ENCODE measurements at places on chromosomes 11 and 22. TPM values are rescaled to one million over a fixed set of nuclear protein-coding genes. Genes with fewer than 3 reads are reported as not detected.

- no peak for DNase-seq
Observed at GRCh38 chr11:2586793-2587131, 113.0 kb downstream of the KCNQ1OT1 start.

The ZC3H12C gene
- polyA plus RNA-seq = 2.3 TPM

The CCDC157 gene
- polyA plus RNA-seq = 6.0 TPM

DNA sequence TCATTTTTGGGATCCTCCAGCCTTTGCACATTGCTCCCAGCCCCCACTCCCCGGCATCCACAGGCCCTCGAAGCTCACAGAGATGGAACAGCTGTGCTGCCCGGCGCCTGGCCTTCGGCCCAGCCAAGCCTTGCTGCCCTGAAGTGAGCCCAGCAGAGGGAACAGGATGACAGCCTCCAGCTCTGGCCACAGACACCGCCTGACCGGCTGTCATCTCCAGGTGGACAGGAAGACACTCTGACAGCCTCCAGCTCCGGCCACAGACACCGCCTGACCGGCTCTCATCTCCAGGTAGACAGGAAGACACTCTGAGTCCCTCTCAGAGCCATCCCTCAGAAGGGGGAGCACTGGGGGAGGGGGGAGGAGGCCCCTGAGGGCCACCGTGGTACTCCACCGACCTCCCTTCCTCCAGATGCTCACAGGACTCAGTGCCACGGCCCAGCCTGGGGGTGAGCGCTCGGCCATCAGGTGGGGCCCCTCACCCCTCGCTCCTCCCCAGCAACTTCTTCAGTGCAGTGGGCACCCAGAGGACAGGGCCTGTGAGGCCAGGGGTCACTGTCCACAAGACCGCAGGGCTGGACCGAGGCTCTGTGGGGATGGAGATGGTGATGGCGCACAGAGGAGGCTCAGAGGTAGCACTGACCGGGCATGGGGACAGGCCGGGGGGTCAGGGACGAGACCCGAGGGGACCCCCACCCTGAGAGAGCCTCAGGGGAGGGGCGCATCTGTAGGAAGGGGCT, 58.6 kb downstream of the BRD1 start:
- peak; percentile 93 for DNase-seq

DNA sequence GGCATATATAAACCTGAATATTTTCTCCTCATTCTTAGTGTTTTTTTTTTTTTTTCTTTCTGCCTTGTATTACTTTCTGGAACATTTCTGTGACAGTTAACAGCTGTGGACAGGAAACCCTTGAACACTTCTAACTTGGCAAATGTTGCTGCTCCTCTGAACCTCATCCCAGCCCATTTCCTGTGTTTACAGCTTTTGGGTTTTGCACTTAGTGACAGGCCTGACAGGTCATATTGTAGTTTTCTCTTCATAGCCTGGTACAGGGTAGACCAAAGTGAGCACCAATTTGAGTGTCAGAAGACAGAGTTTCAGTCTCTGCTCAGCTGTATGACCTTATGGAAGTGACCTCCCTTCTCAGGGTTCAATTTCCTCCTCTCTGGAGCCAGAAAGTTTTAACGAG, 91.6 kb downstream of the STIM1 start:
- peak; percentile 33 for DNase-seq

GRCh38 chr22:41488076-41488475, 19.2 kb downstream of the ACO2 start:
- no peak for DNase-seq

DNA sequence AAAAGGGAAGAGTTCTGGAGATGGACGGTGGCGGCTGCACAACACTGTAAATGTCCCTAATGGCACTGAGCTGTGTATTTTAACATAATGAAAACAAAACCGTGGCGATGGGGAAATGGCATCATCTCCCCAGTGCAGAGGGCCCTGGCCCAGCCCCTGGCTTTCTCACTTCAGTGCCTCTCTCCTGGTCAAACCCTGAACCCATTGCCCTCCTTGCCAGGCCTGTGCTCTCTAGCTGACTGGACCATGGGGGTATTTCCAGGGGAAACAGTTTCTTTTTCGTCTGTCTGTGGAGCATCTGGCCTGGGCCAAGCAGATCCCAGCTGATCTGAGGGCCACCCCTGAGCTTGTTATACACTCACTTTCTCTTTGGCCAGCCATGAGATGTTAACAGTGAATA, 17.4 kb upstream of the NAP1L4 start:
- DNase-seq = no peak

DNA sequence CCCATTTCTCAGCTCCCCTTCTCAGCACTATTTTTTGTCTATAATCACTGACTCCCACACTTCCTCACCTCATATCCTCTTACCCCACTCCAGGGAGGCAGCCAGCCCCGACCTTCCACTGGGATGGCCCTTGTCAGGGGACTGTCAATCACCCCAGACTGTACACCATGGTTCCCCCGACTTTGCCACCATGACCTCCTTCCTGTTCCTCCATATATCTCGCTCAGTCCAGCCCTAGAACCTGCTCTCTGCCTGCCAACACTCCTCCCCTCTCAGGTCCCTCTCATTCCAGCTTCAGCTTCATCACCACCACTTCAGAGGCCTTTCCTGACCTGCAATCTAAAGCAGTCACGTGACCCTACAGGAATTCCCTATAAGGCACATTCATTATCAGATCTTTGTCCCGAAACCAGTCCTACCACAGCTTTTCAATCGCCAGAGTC, 16.5 kb downstream of the PRPF19 start:
- peak; percentile 19 for DNase-seq

The CXCR5 gene
- polyA plus RNA-seq = not detected

The OR51B2 gene
- not detected for polyA plus RNA-seq

DNA sequence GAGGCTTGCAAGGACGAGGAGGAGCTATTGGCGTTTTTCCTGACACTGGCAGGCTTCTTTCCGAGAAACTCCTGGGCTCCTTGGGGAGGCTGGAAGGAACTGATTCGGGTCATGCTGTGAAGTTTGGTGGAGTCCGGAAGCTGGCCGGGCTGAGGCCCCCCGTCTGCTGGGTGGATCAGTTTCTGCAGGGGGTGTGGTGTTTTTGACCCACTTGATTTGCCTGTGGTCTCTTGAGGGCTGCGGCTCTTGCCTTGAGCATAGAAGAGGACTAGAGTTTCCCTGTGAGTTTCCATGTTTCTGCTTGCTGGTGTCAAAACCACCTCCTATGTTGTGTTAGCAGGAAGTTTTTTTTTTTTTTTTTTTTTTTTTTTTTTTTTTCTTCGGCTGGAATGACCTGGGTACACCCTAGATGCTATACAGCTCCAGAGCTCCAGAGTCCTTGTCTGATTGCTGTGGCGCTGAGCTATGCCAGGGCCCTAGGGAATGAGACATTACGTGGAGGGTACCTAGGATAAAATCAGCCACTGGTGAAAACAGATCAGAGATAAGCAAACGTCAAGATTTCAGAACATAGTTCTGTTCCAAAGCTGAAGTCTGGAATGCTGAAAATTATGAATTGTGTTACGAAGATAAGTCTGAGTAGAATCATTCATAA, 728 bp downstream of the TBC1D22A start:
- peak; percentile 35 for DNase-seq

DNA sequence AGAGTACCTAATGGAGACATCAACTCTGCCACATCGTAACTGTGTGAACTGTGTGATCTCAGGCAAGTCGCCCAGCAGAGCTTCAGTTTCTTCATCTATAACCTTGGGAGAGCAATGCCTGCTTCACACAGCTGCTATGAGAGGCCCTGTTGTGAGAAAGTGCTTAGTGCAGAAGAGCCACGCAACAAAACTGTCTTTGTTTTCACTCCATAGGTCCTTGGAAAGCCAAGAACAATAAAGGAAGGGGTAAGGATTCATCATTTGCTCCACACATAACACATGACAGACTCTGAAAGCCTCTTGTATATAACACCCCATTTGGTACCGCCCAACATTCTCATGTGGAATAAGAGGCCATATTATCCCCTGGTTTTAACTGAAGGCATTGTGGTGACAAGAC, 231.9 kb upstream of the ISX start:
- no peak for DNase-seq

The DGAT2 gene
- polyA plus RNA-seq = 7.0 TPM

- DNase-seq = no peak
Observed at GRCh38 chr11:48006301-48006992, 26.1 kb downstream of the PTPRJ start.

The GATD1 gene
- polyA plus RNA-seq = 38.3 TPM

DNA sequence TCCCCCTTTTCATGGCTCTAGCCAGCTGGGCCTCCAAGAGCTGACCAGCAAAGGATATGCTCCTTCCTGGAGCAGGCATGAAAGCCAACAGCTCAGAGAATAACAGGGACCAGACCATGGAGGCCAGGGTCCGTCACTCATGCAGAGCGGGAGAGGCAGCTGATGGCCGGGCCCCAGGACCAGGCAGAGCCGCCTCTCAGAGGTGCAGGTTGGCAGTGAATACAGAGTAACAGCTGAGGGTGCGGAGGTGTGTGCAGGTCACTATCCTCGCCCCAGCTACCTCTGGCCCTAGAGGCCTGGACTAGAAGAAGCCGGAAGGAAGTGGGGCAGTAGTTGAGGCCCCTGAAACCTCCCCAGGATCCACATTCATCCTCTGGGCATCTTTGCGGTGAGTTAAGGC, 1377.3 kb downstream of the TBC1D22A start:
- no peak for DNase-seq

The OR52A1 gene
- not detected for polyA plus RNA-seq

DNA sequence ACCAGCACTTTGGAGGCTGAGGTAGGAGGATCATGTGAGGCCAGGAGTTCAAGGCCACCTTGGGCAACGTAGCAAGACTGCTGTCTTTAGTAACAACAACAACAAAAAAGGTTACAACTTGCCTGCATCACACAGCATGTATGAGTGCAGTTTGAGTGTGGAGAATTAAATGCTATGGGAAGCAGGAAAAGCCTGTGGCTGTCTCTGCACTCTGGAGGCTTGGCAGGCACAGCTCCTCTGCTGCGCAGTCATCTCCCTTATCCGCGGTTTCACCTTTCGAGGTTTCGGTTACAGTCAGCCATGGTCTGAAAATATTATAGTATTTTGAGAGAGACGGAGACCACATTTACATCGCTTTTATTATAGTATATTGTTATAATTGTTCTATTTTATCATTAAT, 2.9 kb downstream of the MICAL2 start:
- no peak for DNase-seq

The DGCR8 gene
- polyA plus RNA-seq = 12.2 TPM

- no peak for DNase-seq
Observed at GRCh38 chr11:57325735-57326048, 940 bp upstream of the TNKS1BP1 start.

DNA sequence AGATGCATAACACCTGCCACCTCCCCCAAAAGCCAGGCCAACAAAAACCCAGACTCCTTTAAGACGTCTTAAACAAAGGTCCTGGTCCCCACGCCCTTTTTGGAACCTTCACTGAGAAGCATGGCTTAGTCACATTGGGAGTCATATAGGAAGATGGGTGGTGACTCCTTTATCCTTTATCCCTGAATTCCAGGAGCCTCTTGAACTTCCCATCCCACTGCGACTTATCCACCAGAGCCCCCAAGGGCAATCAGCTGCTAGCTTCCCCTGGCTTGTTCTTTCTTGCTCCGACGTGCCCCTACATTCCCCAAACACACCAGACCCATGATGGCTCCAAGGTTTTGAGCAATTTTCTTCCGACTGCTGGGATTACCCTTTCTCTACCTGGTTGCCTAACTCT, 567.0 kb upstream of the CADM1 start:
- DNase-seq = no peak

DNA sequence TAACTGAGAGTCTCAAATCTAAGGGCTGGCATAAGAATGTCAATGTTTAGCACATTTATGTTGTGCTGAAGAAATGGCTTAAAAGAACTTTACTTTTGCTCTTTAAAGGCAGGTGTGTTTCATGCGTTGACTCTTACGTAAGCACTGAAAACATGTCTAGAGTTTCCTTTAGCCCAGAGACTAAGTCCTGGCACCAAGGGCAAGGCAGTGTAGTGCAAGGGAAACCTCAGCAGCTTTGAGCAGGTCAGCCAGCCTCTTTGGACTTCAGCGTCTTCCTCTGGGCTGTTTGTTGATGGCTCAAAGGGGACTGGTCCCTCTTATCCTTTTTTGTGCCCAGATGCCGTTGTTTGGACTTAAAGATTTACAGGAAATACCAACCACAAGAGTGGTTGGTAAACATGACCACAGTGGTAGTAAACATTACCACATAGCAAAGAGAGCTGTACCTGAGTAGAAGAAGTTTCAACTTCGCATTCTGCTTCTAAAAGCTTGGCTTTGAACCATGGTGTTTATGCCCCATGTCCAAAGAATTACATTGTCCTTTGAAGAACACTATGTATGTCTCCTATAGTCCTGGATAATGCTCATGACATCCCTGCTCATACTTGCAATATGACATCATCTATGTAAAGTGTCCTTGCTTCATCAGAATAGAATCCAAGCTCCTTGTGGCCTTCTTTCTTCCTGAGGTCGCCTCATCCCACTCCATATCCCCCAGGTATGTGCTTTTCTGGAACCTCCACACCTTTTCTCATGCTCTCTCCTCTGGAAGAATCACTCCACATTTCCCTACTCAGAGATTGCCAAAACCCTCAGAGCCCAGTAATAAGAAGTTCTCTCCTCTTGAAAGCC, 23.5 kb downstream of the TENM4 start:
- DNase-seq = no peak

The OR51B5 gene
- not detected for polyA plus RNA-seq

- DNase-seq = no peak
Observed at GRCh38 chr11:22416462-22416861, 78.3 kb downstream of the SLC17A6 start.

- DNase-seq = no peak
Observed at GRCh38 chr11:127445476-127445875, 444.9 kb upstream of the KIRREL3 start.

The MGAT3 gene
- 2.7 TPM for polyA plus RNA-seq

- peak; percentile 44 for DNase-seq
Observed at GRCh38 chr11:116691771-116692177, 81.0 kb downstream of the BUD13 start.

DNA sequence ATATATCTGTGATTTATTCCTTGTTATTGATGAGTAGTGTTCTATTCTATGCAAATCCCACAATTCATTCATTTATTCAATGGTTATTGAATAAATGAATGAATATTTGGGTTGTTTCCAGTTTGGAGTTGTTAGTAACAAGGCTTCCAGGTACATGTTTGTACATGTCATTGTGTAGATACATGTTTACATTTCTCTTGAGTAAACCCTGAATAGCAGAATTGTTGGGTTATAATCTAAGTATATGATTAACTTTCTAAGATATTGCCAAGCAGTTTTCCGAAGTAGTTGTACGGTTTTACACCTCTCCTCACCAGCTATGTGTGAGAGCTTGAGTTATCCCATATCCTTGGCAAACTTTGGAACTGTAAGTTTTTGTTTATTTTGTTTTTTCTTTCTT, 18.5 kb upstream of the OR8G1 start:
- no peak for DNase-seq

The CD3D gene
- polyA plus RNA-seq = 1.4 TPM

The MEI1 gene
- 2.4 TPM for polyA plus RNA-seq

The SERPIND1 gene
- not detected for polyA plus RNA-seq

GRCh38 chr11:60838132-60838531, 3.8 kb upstream of the CCDC86 start:
- no peak for DNase-seq

DNA sequence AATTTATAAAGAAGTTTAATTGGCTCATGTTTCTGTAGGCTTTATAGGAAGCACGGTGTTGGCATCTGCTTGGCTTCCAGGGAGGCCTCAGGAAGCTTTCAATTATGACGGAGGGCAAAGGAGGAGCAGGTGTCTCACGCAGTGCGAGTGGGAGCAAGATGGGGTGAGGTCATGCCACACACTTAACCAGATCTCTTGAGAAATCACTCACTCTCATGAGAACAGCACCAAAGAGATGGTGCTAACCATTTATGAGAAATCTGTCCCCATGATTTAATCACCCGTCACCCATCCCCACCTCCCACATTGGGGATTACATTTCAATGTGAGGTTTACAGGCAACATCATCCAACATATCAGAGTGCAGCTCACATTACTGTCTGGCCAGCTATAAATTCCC, 103.5 kb downstream of the ARHGAP8 start:
- DNase-seq = no peak

- DNase-seq = no peak
Observed at GRCh38 chr22:31846161-31847115, 92.6 kb downstream of the DEPDC5 start.

Measured in kidney (tissue), 22 donors.